ENCODE measurements at places on chromosomes 2 and 18. TPM values are rescaled to one million over a fixed set of nuclear protein-coding genes. Genes with fewer than 3 reads are reported as not detected.

GRCh38 chr18:75344161-75344560, 83.3 kb downstream of the SMIM21 start:
- no peak overlapping the region for H3K4me3 ChIP-seq
- H3K27ac ChIP-seq: no peak overlapping the region
- no peak for DNase-seq
- H3K27me3 ChIP-seq: no peaks in the 10 kb centered on the region

GRCh38 chr2:124683536-124684428, 658.7 kb downstream of the CNTNAP5 start:
- DNase-seq: no peak
- no peak overlapping the region for H3K4me3 ChIP-seq
- H3K36me3 ChIP-seq: no peaks in the 10 kb centered on the region
- H3K27me3 ChIP-seq: no peaks in the 10 kb centered on the region

GRCh38 chr2:39622860-39623259, 42.9 kb upstream of the TMEM178A start:
- H3K4me1 ChIP-seq: no peaks in the 10 kb centered on the region
- no peaks in the 10 kb centered on the region for H3K36me3 ChIP-seq
- H3K4me3 ChIP-seq: no peak overlapping the region
- H3K27ac ChIP-seq: no peak overlapping the region

DNA sequence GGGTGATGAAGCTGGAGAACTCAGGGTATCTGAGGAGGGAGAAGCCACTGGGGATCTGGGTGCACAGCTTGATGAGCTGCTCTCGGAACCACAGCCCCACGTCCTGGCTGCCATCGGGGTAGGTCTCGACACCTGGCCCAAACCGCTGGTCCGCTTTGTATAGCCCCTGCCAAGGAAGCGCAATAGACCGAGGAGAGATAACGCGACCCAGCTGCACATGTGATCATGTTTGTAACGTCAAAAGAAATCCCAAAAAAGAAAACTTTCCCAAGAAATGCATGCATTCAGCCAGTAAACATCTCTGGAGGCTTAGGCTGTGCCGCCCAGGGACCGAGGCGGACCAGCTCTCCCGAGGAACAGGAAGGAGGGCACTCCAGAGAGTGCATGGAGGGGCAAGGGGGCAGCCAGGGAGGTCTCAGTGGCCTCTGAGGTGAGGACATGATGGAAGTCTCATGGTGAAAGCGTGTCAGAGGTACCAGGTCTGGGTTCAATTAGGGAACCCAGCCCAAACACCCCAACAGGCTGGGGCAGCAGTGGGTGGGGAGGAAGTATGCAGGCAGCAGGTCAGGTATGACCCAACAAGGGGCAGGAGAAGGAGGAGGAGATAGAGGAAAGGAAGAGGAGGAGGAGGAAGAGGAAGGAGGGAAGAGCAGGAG, 28.3 kb downstream of the ANKMY1 start:
- H3K4me1 ChIP-seq: no peaks in the 10 kb centered on the region
- peaks cover 3% of the 10 kb centered on the region for H3K36me3 ChIP-seq
- no peak overlapping the region for H3K27ac ChIP-seq
- H3K27me3 ChIP-seq: no peaks in the 10 kb centered on the region
- no peak for DNase-seq
- H3K4me3 ChIP-seq: no peak overlapping the region

- DNase-seq: no peak
- no peak overlapping the region for H3K4me3 ChIP-seq
- H3K27me3 ChIP-seq: no peaks in the 10 kb centered on the region
These were observed 74.4 kb upstream of the EPB41L3 start for GRCh38 chr18:5618047-5618688.

The LINC00305 gene
- not detected for total RNA-seq

The MPPE1 gene
- total RNA-seq: 47.4 TPM
